ENCODE measurements at places on chromosomes 11 and 22.
A peak's percentile ranks its signal among the peaks of the same experiment; 100 is the strongest.

DNA sequence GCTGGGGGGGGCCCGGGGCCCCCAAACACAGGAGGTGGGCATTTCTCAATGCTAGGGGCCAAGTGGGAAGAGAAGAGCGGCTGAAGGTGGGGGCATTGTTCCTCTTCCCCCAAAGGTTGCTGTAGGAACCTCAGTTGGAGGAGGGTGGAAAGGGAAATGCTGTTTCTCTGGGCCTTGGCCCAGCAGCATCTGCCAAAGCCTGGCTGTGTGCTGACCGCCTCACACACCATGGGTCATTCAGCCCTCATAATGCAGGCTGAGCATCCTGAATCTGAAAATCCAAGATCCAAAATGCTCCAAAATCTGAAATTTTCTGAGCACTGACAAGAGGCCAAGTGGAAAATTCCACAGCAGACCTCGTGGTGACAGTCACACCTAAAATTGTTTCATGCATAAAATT is 49.0 kb upstream of the BID start:
- DNase-seq: no peak

GRCh38 chr22:46661221-46661851 is 41.1 kb downstream of the GRAMD4 start:
- peak; percentile 75 for DNase-seq

GRCh38 chr22:45330548-45330947 is 20.8 kb downstream of the FAM118A start:
- DNase-seq: no peak

DNA sequence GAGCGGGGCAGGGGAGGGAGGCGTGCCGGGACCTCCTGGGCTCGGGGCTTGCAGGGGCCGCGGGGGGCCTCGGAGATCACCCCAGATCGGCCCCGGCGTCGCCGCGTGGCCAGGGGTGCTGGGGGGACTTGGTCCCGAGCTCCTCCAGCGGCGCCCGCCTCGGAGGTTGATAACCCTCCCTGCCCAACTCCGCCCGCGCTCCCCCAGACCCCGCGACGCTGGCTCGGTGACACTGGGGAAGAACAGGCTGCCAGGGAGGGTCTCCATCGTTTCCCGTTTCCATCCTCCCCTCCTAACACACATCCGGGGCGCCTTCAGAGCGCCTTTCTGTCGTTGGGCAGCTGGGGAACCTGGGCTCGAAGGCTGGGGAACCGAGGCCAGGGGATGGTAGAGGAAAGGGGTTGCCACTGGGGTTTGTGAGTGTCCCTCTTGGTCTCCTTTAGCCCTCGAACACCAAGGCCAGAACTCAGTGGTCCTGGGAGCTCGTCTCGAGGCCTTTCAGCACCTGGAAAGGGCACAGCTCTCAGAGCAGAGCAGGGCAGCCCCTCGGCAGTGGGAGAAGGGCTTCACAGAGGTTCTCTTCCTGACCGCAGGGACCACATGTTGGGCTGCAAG is 431 bp downstream of the SLC37A2 start:
- DNase-seq: no peak

GRCh38 chr11:105144887-105145286 is 5.3 kb upstream of the CARD18 start:
- no peak for DNase-seq

- DNase-seq: no peak
Measured at GRCh38 chr11:9625728-9626127, 38.1 kb upstream of the SWAP70 start.

- DNase-seq: no peak
Measured at GRCh38 chr11:86688398-86689179, 16.2 kb upstream of the ME3 start.

- no peak for DNase-seq
Measured at GRCh38 chr11:4848908-4849532, at the start of gene OR51S1. Gene OR51S1, minus strand, starts transcription at chr11:4849208. Its CDS starts 0 bp downstream, at chr11:4849208.

DNA sequence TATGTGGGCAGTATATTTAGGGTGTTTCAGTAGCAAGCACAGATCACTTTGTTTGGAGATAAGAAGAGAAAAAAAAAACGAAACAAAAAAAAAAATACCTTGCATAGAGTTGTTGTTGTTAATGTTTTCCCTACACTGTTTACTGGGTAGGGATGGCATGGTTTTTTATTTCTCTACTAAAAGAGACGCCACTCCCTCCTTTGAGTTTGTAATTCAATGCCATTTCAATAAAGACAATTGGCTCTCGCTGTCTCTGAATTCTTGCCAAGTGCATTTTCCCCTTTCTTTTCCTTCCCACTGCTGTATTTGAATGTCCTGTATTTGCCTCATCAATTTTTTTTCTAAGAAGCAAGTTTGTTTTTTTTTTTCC is 213.9 kb upstream of the UBASH3B start:
- no peak for DNase-seq

DNA sequence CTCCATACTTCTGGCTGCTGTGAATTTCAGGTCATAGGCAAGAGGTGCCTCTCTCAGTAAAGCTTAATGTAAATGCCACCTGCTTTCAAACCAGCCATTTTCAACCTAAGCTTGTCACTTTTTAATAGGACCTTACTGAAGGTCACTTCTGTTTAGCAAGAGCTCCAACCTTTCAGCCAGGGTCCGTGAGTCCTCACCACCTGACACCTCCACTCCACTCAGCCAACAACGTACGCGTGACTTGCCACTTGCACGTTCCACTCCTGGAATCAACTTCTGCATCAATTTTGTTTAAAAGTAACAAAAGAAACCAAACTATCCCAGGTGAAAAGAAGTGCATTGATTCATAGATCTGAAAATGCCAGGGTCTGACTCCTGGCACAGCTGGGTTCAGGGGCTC is 114.4 kb downstream of the TRIM29 start:
- no peak for DNase-seq

DNA sequence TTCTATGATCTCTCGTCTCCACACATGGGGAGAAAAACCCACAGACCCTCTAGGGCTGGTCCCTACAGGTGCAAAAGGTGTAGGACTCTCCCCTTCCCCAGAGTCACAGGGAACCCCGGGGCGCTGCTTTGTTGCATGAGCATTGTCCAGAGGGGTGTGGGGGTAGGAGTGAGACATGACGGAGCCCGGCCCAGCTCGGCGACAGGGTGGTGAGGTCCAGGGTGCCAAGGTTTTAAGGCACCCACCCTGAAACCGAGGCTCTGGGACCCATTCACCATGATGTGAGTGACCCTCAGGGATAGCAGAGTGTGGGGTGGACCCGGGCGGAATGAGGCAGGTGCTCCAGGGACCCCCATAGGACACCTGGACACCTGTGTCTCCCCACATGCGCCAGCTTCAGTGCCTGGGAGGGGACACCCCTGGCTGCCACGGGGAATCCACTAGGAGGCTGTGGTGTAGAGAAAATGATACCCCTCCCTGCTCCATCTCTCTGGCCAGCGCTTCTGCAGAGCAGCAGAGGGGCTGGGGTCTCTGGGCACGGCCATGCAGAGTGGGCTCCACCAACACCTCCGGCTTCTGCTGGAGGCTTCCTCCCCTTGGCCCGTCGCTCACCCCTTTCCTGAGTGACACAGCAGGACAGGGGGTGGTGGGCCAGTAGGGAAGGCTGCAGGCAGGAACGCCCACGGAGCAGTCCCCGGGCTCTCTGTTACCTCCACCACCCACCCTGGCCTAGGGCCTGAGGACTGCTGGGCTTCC is 15.2 kb downstream of the KRTAP5-5 start:
- DNase-seq: no peak

GRCh38 chr11:105368711-105369110 is 229.1 kb upstream of the CARD18 start:
- no peak for DNase-seq

GRCh38 chr11:70506986-70507385 is 108.7 kb downstream of the CTTN start:
- no peak for DNase-seq

DNA sequence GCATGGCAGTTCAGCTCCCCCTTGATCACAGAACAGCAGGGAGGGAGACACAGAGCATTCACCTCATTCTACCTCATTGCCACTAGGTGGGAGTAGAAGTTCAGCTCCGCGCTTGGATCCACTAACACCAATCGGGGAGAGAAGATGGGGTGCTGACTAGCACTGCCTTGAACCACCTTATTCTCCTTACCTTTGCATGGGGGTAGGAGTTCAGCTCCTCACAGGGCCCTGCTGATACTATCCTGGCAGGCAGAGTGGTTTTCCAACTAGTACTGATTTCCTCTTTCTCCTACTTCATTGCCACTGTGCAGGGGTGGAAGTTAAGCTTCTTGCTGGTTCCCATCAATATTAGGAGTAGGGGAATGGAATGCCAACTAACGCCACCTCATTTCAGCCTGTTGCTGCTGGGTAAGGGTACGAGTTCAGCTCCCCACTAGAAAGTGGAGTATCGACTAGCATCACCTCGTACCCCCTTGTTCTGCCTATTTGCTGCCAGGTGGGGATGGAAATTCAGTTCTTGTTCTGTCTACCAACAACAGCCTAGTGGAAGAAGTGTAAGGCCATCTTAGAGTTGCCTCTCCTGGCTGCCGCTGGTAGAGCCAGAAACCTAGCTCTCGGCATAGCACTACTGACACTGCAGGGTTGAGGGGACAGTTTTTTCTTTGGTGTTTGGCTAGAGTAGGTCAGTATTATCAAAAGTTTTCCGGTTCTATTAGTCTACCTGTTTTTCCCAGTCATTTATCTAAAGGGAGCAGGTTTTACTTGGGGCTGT is 550.9 kb upstream of the CCDC90B start:
- no peak for DNase-seq

DNA sequence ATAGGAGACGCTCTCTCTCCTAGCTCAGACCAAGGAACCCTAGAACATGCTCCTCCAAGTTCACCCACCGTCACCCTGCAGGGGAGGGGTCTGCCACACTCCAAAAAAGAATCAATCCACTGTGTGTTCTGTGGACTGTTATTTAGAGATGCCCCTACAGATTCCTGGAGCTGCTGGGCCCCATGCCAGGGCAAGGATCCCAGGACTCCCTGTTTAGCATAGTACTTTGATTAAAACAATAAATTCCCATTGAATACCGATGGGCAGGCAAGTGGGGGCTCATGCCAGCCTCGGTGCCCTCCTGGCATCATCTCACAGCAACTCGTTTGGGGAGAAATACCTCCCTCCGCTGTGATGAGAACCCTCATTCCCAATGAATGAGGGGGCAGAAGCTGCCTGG is 247.5 kb downstream of the ST3GAL4 start:
- DNase-seq: no peak

GRCh38 chr11:23227078-23227445 is 366.8 kb upstream of the CCDC179 start:
- no peak for DNase-seq

DNA sequence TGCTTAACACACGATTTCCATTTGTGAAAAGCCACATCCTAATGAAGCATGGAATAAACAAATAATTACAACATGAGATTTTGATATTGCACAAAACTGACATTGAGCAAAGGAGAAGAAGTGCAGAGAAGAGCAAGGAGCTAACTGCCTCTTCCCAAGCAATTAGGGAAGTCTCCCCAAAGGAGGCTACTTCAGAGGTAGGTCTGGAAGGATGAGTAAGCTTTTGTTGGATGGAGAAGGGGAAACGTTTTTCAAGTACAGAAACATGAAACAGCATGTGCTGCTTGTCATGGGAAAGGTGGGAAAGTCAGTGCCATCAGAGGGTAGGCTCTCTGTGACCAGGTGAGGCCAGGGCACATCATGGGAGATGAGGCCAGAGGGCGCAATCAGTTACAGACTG is 132.2 kb upstream of the SESN3 start:
- no peak for DNase-seq

GRCh38 chr11:80365076-80365725 is 924.4 kb upstream of the TENM4 start:
- DNase-seq: no peak
